ENCODE measurements at places on chromosomes 2 and 18.

DNA sequence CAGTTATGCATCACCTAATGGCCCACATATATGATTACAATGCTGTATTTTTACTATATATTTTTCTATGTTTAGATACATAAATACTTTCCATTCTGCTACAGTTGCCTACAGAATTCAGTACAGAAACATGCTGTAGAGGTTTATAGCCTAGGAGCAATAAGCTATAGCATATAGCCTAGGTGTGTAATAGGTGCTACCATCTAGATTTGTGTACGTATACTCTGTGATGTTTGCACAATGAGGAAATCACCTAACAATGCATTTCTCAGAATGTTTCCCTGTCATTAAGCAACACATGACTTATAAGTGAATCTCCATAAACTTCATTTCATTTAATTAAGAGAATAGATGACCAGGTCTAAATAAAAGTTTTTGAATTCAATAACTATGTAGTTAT is 43.5 kb downstream of the SLC38A11 start:
- DNase-seq = no peak

- DNase-seq = no peak
Observed at GRCh38 chr18:159037-159652, 788 bp downstream of the USP14 start.

DNA sequence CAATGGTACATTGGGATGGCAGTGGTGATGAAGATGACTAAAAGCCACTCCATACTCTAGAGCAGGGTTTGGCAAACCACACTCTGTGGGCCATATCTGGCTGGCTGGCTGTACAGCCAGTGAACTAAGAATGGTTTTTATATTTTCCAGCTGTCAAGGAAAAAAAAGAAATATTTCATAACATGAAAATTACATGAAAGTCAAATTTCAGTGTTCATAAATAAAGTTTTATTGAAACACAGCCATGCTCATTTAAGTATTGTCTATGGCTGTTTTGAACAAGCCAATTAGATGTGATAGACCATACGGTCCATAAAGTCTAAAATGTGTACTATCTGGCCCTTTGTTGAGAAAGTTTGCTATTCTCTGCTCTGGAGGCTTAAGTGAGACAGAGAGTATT is 1.5 kb downstream of the TTC21B start:
- no peak for DNase-seq

DNA sequence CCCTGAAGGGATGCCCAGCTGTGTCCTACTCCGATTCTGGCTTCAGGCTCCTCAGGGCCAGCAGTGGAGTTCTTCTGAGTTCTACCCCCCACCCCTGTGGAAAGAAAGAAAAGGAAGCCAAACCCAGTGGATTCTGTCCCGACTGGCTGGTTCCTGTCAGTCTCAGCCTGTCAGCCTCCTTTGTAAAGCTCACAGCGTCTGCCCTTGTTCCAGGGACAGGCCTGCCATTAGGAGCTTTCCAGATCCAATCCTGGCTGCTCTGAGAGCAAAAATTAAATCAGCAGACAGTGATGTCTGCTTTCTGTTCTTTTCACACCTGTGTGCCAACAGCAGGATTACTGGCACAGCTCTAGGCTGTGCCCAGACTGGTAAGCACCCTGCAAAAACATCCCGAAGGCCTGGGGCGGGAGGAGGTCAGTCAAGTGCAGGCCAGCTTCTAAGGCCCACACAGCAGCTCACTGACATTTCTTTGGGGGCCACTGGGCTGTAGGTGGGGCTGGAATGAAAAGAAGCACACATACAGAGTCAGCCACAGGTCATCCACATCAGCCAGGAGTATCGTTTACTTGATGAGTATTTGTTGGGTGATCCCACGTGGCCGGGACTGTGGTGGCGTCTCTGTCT is 69.1 kb downstream of the EHD3 start:
- DNase-seq = no peak

DNA sequence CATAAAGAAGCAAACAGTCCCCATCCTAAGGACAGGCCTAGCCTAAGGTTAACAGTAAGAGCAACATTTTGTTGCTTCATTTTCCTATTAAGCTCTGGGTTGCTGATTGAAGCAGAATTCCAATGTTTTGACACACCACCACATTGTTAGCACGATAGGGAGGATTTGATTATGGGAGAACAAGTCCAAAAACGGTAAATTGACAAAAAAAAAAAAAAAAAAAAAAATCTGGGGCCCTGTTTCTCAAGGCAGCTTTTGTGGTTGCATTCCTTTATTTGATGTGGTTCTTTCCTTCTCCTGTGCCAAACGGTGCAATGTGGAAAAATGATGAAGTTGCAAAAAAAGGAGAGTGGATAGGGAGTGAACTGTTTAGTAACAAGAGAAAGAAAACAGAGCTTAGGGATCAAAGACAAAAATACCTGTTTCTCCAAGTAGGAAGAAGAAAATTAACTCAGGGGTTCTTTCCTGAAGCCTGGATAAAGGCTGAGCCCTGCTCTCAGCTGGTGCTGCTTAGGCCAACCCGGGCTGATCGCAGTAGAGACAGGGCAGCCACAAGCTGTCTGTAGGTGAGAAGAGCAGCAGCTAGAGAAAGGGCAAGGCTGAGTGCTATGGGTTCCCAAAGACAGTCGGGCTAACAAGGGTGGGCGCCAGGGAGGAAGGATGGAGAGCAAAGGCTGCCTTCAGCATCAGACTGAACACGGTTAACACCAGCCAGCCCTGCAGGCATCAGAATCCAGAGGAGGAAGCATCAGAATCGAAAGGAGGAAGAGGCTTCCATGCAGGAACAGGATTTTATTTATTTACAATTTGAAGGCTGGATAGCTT is 167.8 kb upstream of the FOSL2 start:
- no peak for DNase-seq

DNA sequence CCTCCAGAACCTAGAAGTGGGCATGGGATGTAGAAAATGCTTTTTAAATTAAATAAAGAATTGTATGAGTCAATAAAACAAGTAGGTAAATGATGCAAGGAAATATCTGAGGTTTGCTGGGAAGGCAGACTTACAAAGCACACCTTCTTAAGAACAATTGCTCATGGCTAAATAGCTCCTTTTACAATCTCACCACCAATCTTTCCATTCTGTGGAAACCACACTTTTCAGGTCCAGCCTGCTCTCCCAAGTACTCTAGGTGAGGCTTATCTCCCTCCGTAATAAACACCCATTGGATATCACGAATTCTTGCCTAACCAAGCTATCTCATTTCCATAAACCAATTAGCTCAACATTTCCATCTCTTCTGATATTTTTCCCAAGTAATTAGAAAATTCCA is 91.5 kb upstream of the SLC8A1 start:
- DNase-seq = no peak

DNA sequence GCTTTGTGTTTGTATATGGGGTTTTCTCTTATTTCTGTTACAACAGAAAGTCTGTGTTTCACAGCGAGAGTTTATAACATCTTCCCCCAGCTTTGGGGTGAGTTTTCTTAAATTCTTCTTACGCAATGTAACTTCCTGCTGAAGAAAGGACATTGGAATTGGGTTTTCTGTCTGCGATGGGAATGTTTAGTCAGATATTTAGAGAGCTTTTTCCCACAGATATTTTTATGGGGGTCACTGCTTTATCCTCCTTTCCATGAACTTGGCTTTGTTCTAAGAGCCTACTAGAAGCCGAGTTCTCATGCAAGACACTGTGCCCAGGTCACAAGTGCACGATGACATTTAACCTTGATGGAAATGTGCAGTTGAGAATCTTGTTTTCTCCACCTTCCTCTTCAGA is 22.1 kb downstream of the B3GNT2 start:
- no peak for DNase-seq

DNA sequence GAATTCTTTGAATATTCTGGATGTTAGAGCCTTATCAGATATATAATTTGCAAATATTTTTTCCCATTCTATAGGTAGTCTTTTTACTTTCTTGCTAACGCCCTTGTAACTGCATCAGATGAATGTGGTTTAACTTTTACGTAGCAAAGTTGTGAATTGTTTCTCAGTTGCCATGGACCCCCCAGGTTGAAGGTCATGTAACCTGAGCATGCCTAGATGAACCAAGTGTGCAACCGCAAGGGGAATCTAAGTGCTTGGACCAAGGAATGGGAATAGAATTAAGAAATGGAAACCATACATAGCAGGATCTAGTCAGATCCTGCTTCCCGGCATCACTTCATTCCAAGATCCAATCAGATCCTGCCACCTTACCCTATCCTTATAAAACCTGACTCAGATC is 65.1 kb upstream of the TNP1 start:
- DNase-seq = no peak

DNA sequence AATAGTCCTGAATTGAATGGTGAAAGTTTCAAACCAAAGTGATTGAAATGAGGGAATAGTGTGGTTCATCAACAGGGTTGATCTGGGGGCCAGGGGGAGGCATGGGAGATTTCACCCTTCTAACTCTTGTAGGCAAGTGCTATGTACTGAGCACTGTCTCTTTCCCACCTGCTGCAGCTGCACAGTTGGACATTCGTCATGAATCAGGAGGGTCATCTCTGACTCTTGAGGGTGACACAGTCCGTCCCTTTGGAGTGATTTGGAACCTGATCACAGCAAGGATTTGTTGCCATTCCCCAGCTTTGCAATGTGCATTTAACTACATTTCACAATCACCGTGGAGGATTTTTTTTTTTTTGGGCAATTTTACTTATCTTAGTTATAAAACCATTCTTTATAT is 224.6 kb downstream of the PHLPP1 start:
- no peak for DNase-seq

DNA sequence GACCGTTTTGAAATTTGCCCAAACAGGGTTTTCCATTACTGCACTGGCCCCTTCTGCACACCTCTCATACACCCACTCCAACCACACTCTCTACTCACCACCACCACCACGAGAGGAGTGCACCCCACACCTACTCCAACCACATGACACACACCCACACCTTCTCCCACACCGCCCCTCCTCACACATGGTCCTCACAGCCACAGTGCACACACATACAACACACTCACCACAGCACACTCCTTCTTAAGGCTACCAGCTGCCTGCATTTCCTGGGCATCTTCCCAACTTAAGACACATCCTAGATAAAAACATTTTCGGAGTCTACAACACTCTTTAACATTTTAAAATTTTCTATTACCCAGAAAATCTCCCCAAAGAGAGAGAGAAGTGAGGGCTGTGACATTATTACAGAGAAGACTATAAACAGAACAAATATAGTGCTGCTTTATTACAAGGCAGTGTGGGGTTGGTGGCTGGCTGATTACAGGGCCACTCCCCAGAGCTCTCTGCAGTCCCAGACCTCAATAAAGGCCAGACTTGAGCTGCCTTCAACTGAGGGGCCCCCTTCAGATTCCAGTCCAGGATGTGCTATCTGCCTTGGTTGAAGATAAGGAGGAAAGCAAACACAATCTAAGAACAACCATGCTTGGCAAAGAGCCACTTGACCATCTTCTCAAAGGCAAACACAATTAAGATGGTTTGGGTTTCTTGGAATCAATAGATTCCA is 36.1 kb downstream of the NHEJ1 start:
- no peak for DNase-seq

GRCh38 chr2:130156624-130157004 is 11.7 kb upstream of the CCDC74B start:
- DNase-seq = no peak

DNA sequence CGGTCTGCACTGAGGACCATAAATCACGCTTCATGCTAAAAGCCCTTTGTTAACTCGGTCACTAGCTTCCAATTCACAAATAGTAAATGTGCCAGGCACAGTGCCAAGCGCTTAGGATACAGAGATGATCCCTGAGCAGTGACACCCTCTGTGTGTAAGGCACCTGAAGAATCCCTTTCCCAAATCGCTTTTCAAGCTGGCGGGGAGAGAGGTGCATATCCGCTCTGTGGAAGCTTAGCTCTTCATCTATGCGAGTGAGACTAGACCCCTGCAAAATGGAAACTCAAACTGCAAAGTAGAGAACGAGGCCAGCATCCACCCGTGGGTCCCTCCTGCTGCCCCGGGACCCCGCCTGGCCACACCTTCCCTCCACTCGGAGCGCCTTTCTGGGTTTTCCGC is 2.4 kb downstream of the PIEZO2 start:
- DNase-seq = no peak

DNA sequence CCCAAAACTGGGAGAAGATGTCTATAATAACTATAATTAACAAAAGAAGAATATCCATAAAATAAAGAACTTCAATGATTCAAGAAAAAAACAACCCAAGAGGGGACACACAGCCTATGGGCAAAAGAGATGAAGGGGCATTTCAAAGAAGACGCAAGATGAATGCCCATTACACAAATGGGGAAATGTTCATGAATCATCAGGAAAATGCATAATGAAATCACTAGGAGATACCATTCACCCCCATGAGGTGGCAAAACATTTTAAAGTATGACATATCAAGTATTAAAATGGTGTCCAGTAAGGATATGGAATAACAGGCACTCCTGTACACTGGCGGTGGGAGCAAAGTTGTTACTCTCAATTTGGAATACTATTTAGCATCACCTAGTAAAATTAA is 183.3 kb downstream of the TXNL1 start:
- DNase-seq = no peak

GRCh38 chr2:165471349-165471950 is 2.0 kb downstream of the CSRNP3 start:
- DNase-seq = no peak

DNA sequence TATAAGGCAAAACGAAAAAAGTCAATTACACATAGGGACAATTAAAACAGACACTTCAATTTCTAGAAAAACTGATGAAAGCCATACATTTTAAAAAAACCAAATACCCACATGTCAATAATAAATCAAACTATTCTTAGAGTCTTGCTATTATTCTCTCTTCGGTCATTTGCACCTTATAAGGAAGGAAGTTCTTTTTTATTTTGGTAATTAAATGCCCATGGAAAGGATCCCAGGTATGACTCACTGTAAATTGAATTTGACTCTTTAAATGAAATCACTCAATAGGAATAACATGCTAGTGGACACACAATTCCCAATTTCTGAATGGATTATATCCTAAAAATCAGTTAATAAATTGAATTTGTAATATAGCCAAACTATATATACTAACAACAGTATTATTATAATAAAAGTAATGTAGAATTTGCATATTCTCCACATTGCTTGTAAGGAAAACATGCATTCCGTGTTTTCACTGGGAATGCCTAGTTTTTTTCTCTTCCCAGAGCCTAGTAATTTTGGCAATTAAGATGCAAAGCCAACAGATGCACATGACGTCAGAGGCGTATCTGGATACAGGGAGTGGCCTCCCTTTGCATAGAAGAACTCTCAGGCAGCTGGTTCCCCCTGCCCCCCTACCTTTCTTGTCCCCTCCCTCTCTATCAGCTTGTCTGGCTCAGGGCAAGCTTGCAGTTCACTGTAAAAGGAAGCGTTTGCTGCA is 153.5 kb upstream of the PGAP1 start:
- no peak for DNase-seq

- DNase-seq = no peak
Observed at GRCh38 chr2:168156661-168157060, 90.7 kb downstream of the STK39 start.

- no peak for DNase-seq
Observed at GRCh38 chr18:8962192-8962779, 140.2 kb upstream of the NDUFV2 start.

GRCh38 chr2:192011196-192011595 is 164.3 kb upstream of the CAVIN2 start:
- no peak for DNase-seq

- DNase-seq = no peak
Observed at GRCh38 chr2:66854298-66854697, 419.4 kb downstream of the MEIS1 start.
